ENCODE measurements at places on chromosomes 4 and X. TPM values are rescaled to one million over a fixed set of nuclear protein-coding genes. Genes with fewer than 3 reads are reported as not detected.

DNA sequence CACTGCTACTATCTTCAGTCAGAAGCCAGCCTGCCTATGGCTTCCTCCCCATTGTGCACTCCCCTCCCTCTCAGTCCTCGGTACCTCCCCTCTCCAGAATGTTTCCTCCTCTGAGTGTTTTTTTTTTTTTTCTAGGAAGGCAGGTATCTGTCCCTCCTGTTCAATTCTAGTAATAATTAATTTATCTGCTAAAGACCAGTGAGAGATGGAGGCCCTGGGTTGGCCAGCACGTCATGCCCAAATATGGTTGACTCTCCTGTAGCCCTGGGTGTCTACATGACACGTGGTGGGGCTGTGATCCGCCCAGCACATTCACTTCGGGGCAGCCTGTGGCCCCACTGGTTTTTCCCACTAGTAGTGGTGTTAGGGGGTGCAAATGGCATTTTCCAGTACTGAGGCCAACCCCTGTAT, 1.8 kb downstream of the FLNA start:
- no peak for DNase-seq

DNA sequence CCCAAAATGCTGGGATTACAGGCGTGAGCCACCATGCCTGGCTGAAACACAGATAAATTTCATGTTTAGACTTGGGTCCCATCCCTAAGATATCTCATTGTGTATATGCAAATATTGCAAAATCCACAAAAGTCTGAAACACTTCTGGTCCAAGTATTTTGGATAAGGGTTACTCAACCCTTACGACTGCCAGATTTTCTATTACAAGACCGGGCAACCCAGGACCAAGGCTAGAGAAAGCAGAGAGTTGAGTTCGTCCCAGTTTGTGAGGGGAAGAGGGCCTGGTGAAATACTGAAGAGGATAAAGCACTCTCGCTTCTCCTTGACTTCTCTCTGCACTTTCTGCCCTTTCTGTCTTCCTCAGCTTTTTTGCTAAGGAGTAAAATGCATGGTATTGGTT, 34.5 kb downstream of the ZFX start:
- no peak for DNase-seq

- DNase-seq: no peak
Measured at GRCh38 chr4:159235779-159236368, 133.0 kb downstream of the RAPGEF2 start.

- DNase-seq: no peak
Measured at GRCh38 chrX:66408507-66408906, 230.4 kb downstream of the EDA2R start.

DNA sequence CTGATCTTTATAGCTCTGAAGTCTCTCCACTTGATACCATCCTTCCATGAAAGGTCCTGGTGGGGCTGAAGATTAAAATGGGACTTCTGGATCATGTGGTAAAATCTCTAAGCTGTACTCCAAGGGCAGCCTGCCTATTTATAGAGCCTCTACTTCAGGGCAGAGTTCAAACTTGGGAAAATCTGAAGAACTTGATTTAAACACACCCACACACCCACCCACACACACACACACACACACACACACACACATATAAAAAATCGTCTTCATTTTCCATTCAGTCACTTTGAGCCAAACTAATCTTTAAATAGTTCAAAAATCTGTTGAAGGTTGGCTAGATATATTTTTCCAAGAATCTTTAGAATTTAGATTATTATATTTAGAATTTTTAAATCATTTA, 234.9 kb upstream of the GPC4 start:
- no peak for DNase-seq

- DNase-seq: no peak
Measured at GRCh38 chr4:24472161-24472510, 112.2 kb downstream of the DHX15 start.

- no peak for DNase-seq
Measured at GRCh38 chr4:144873226-144873990, 224.6 kb downstream of the ANAPC10 start.

The PPAT gene
- polyA plus RNA-seq: 25.3 TPM

The IDS gene
- 34.0 TPM for polyA plus RNA-seq

- DNase-seq: peak; percentile 8
Measured at GRCh38 chr4:182141061-182141460, 102.1 kb upstream of the TENM3 start.

GRCh38 chr4:54440394-54441136, 211.5 kb downstream of the PDGFRA start:
- DNase-seq: no peak

GRCh38 chrX:117407449-117408150, 709.0 kb downstream of the KLHL13 start:
- DNase-seq: no peak

DNA sequence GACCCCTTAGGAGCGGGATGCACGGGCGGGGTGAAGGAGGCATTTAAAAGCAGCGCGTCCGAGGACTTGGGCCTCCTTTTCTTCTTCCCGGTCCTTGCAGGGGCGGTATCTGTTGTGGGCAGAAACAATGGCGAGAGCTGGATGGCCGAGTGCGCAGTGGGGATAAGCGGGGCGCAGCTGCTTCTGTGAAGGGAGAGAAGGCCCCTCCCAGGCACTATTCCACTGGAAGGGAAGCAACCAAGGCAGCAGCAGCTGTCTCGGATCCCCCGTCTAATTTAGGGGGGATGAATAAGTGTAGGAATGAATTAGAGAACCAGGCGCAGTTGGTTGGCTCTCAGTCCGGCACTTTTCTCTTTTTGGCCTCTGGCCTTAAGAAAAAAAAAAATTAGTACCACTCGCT, 995 bp downstream of the SMARCA5 start:
- peak; percentile 47 for DNase-seq

- no peak for DNase-seq
Measured at GRCh38 chrX:23756165-23756564, 13.1 kb upstream of the ACOT9 start.

GRCh38 chrX:44723426-44723825, 120.4 kb upstream of the DUSP21 start:
- DNase-seq: no peak

Measured in right renal pelvis (tissue), 4 donors.